ENCODE measurements at places on chromosomes 13 and 19. TPM values are rescaled to one million over a fixed set of nuclear protein-coding genes. Genes with fewer than 3 reads are reported as not detected.

Gene ATP12A
- not detected for total RNA-seq

DNA sequence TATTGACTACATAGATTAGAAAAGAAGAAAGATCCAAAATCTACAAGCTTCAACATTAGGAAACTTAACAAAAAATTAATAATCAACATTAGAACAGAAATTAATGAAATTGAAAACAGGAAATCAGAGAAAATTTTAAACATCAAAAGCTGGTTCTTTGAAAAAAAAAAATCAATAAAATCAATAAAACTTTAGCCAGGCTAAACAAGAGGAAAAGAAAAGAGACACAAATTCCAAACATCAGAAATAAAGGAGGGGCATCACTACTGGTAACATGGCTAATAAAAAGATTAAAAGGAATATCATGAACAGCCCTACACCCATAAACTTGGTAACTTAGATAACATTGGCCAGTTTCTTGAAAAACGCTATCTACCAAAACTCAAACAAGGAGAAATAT is 110.2 kb downstream of the ATP11A start:
- no peak for DNase-seq

Gene ZNF223
- total RNA-seq, result 4.7 TPM

GRCh38 chr13:86554066-86554465 is 754.8 kb upstream of the SLITRK6 start:
- DNase-seq, result no peak

Gene CYP2B6
- total RNA-seq, result not detected

Gene LRG1
- 1.4 TPM for total RNA-seq

Gene DHX34
- 11.6 TPM for total RNA-seq

- DNase-seq, result no peak
These were observed 4.6 kb downstream of the GNA11 start for GRCh38 chr19:3098515-3099346.

Gene OR7D2
- total RNA-seq, result not detected

GRCh38 chr13:59024434-59024833 is 1139.3 kb downstream of the DIAPH3 start:
- no peak for DNase-seq

DNA sequence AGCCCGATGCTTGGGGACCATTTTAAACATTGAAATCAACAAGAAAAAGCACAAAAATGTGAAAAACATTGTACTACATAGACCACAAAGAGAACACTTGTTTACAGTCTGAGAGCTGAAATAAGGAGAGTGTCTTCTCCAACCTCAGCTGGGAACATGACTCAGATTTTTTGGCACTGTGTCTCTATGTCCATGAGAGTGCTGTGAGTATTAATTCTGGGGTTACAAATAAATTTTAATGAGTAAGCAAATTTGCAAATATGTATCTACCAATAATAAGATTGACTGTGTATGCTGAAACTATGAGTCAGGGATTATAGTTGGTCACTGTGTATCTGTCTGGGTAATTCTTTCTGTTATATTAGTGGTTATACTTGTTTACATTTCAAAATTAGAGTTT is 174.0 kb downstream of the DCT start:
- no peak for DNase-seq

Gene CGB2
- not detected for total RNA-seq

GRCh38 chr19:12111176-12111575 is 29.0 kb downstream of the ZNF20 start:
- no peak for DNase-seq

DNA sequence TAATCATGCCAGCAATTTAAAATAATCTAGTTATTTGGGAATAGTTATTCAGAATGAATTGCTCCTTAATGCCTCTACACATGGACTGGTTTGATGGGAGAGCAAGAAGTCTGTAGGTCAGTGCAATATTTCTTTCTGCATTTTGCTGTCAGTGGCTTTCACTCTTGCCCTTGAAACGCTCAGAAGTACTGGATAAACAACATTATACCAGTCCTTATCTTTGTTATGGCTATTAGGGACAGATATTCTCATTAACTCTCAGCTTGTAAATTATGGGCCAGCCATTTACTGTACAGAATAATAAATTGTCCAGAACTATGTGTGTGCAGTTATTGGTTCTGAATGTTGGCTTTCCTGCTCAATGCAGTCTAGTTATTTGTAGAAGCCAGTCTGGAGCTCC is 224.4 kb downstream of the OXGR1 start:
- no peak for DNase-seq

Gene PTGIR
- 10.2 TPM for total RNA-seq

Gene ICAM5
- 1.1 TPM for total RNA-seq

GRCh38 chr19:1812426-1813191 is 533 bp upstream of the ATP8B3 start:
- DNase-seq, result peak; percentile 80

DNA sequence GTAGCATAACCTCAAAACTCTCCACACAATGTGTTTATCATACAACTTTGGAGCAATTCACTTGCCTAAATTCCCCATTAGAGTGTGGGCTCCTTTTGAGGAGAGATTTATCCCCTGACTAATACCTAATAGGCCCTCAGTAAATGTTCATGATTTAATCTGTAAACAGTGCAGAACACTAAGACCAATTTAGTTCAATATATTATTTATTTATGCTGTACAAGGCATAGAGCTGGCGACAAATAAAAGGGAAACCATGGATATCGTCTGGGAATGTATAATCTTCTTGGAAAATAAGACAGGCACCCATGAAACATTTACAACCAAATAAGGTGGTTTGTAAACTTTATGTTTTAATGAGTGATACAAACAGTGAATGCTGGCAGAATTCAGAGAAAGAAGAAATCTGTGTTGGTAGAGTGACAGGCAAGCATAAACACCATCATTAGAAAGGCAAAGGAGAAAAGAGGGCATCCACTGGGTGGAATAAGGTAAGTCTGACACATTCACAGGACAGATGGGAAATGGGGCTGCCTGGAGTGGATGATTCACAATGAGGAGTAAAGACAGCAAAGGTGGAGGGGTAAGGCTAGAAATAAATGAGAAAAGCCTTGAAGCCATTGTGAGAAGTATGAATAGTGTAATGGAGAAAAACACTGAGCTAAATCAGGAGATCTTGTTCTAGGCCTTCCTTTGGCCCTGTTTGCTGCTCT is 106.1 kb upstream of the MIR17HG start:
- no peak for DNase-seq

Gene BEST2
- total RNA-seq, result not detected

Gene CD22
- 5.8 TPM for total RNA-seq

Gene PLEKHA4
- 7.3 TPM for total RNA-seq

GRCh38 chr13:72221276-72221962 is 354.4 kb upstream of the DACH1 start:
- no peak for DNase-seq

Gene SLC15A1
- 0.25 TPM for total RNA-seq

Gene ZNF682
- total RNA-seq, result 2.9 TPM

DNA sequence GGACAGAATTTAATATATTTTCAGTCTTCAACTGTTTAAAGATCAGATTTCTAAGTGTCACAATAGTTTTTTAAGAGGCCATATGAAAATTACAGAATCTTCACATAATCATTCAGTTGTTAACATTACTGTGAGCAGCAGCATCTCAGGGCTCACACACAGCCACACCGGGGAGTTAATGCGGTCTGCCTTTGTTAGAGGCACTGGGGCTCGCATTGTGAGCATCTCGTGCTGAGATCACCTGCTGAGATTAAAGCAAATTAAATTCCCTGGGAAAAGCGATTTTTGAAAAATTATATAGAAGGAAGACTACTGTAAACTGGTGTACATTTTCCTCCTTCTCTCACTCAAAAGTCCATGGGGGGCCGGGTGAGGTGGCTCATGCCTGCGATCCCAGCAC is 16.6 kb downstream of the GPR12 start:
- no peak for DNase-seq

GRCh38 chr13:113656831-113657671 is 947 bp downstream of the ATP4B start:
- DNase-seq, result no peak

Gene HSD11B1L
- total RNA-seq, result 4.3 TPM

Gene PNMA8C
- total RNA-seq, result not detected

Gene FCGBP
- 12.5 TPM for total RNA-seq

All from omental fat pad (tissue), 4 donors.